ENCODE measurements at places on chromosomes 1 and 21.
A peak's percentile ranks its signal among the peaks of the same experiment; 100 is the strongest.

GRCh38 chr1:166172106-166172505 is 5.3 kb upstream of the FAM78B start:
- DNase-seq = no peak

DNA sequence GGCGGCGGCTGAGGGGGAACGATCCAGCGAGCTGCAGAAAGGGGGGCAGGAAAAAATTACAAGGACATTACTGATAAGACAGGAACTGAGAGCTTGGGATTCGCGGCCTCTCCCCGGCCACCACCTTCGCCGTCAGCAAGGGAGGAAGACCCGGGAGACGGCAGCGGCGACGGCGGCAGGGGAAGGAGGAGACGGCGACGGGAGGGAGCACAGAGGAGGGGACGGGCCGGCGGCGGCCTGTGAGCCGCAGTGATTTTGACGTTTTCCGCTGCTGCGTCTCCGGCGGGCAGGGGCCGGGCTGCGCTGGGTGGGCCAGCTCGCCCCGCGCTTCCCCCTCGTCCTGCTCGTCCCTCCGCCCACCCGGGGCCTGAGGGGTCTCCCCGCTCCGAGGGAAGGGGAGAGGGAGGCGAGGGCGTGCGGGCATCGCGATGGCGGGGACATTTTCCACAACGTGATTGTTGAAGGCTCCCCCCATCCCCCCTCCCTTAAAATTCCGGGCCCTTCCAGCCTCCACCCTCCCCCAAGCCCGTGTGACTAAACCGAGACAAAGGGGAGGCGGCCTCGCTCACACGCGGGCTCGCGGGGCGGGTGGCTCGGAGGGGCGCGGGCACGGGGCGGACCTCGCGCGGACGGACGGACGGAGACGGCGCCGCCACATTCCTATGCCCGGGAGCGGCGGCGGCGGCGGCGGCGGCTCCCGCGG is 407 bp downstream of the CAMSAP2 start:
- DNase-seq = no peak

- DNase-seq = no peak
Observed at GRCh38 chr1:239744851-239745250, 346.8 kb upstream of the FMN2 start.

GRCh38 chr1:154716011-154716410 is 108.0 kb upstream of the ADAR start:
- DNase-seq = no peak

DNA sequence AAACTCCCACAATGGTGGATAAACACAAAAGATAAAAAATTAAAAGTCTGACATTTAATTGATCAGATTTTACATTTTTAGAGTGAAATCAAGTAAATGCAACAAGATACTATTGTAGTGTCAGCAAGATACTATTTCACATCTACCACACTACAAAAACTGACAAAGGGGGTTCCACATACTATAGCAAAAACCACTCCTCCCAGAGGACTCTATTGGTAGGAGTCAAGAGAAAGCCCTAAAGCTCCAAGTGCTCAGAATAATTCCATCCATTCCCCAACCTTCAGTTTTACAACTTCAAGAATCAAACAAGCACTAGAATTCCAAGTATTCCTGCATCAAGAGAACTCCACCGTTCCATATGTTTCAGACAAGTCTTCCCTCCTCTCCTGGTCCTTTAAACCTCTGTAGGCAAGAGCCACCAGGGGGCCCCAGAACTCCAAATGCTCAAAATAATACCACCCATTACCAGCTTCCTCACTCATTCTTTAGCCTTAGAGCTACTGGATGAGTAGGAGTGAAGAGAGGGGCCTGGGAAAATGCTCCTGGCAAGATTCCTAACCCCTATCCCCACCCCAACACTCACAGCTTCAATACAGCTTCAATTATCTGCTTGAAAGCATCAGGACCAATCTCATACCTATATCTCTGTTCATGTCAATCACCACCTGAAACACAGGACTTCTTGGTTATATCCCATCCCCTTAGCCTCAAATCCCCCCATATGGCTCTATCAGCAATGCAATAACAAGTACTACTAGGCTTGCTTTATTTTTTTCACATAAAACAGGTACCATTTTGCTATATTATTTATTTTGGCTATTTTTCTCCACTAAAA is 9.9 kb downstream of the TOR1AIP2 start:
- peak; percentile 22 for DNase-seq

- no peak for DNase-seq
Observed at GRCh38 chr1:203464226-203464625, 11.4 kb upstream of the PRELP start.

- DNase-seq = no peak
Observed at GRCh38 chr1:205041001-205041715, 1.9 kb upstream of the CNTN2 start.

DNA sequence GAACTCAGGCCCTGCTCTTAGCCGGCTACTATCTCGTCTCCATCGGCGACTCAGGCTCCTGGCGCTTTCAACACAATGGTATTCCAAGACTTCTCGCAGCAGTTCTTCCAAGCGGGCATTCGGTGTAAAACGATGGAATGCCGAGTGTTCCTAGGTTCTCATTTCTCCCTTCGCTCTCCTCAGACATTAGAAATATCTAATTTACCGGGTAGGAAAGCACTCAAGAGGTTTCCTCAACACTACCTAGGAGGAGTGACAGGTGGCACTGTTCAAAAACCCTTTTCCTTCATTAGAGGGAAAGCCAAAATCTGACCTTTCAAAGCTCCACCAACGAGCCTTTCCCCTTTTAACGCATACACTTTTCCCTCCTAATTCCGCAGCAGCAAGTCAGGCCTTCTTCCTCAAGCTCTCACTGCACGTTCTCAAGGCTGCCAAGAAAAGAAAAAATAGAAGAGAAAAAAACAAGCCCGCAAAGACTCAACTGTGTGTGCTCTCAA is 601 bp downstream of the UBE2G2 start:
- DNase-seq = no peak

DNA sequence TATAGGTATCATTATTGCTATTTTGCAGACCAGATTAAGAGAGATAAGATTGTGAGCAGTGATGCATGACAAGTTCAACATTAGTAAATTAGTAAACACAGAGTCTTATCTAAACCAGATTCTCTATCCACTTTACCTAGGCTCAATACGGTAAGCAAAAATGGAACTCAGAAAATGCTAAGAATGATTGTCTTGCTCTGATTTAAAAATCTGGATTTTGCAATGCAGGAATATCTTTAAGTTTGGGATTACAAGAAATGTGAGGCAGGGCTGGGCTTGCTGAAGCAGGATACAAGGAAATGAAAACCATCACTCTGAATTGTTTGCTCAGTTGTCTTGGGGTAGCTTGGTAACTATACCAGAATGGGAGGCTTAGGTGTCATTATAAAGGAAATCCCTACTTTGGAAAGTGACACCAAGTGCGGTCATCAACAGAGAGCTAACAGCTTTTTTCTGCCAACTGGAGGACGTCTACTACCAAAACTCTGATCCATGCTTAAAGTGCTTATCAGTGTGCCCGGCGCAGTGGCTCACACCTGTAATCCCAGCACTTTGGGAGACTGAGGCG is 332.7 kb upstream of the RUNX1 start:
- no peak for DNase-seq

DNA sequence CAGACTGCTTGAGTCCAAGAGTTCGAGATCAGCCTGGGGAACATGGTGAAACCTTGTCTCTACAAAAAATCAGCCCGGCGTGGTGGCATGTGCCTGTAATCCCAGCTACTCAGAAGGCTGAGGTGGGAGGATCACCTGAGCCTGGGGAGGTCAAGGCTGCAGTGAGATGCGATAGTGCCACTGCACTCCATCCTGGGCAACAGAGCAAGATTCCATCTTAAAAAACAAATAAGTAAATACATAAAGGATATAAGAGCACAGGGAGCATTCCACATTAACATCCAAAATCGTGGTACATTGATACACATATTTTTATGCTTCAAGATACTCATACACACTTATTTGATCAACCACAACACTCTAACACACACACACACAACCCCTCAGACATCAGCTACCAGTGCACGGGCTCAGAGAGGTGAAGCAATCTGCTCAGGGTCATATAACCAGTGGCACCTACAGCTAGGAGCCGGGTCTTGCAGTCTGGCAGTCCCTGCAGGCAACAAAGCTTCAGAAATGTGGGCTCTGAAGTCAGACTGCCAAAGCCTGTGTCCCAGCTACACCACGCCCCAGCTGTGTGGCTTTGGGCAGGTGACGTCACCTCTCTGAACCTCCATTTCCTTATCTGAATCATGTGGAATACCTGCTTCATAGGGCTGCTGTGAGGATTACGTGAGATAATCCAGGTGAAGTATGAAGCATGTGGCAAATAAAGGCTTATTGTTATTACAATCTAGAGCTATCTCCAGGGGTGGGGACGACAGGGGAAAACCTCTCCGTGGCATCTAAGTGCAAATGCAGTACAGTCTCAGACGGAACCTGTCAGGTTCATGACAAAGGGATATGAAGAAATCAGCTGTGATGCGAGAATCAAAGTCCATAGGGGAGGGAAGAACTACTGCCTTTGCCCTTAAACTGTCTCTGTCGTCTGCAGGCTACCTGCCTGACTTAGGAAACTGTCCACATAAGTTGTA is 4.8 kb upstream of the CRYBG2 start:
- DNase-seq = peak; percentile 7

GRCh38 chr1:47555841-47556560 is 118.2 kb downstream of the FOXD2 start:
- DNase-seq = no peak

GRCh38 chr1:231924180-231924579 is 297.6 kb downstream of the DISC1 start:
- DNase-seq = no peak

GRCh38 chr1:73943270-73943669 is 254.7 kb downstream of the LRRIQ3 start:
- DNase-seq = no peak

DNA sequence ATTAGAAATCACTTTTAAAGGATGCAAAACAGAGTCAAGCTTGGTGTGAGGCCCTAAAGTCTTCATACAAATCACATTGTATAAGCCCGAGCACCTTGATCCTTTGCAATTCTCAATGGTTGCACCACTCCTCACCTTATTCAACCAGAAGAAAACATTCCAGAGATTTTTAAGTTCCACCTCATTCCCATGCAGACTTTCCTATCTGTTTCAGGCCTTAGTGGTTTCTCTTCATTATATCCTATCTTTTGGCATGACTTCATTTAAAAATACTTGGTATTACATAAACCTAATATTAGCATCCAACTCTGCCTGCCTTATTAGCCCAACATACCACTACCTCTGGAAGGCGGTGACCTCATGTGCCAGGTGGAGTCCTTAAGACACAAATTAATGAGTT is 9.3 kb upstream of the GREM2 start:
- DNase-seq = no peak

GRCh38 chr1:168972887-168973286 is 133.6 kb upstream of the ATP1B1 start:
- no peak for DNase-seq

- no peak for DNase-seq
Observed at GRCh38 chr1:6625584-6626149, 999 bp downstream of the THAP3 start.

All from GF-D8 (cell line).